Renal cortex interstitium (tissue), 15 donors: ENCODE measurements at places on chromosomes 4 and X. TPM values are rescaled to one million over a fixed set of nuclear protein-coding genes. Genes with fewer than 3 reads are reported as not detected.

DNA sequence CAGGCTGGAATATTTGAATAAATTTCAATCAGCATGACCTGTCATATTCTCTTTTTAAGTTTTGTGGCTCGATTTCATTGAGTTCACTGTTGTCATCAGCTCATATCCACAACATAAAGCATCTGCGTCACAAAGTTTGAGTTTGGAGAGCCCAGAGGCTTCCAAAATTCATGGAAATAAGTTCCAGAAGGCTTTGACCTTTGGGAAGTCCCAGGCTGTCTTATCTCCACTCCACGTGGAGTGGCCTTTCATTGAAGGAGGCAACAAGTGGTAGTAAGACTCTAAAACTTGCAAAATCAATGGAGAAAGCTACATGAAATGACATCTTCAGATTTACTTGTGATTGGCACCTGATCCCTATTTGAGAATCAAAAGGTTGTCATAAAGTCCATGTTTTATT is 54.1 kb upstream of the UNC5C start:
- DNase-seq: no peak

GRCh38 chrX:69131886-69132285 is 33.4 kb downstream of the PJA1 start:
- no peak for DNase-seq

NBDY gene
- polyA plus RNA-seq: 77.6 TPM

DNA sequence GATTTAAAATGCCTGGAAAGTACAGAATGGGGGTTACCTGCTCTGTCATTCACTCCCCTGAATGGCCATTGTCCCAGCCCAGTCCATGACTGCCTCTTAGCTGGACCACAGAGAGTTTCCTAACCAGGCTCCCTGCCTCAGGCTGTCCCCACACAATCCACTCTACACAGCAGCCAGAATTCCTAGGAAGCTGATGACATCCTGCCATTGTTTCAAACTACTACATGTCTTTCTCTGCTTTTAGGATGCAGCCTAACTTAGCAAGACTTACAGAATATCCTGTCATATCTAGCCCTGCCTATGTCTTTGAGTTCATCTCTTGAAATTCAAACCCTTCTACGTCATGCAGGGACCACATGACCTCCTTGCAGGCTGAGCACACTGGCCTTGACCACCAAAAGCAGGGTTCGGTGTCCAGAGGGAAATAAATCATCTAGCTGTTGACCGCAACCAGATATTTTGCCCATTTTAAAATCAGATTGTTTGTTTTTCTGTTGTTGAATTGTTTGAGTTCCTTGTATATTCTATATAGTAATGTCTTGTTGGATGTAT is 16.1 kb upstream of the CRMP1 start:
- DNase-seq: no peak

DNA sequence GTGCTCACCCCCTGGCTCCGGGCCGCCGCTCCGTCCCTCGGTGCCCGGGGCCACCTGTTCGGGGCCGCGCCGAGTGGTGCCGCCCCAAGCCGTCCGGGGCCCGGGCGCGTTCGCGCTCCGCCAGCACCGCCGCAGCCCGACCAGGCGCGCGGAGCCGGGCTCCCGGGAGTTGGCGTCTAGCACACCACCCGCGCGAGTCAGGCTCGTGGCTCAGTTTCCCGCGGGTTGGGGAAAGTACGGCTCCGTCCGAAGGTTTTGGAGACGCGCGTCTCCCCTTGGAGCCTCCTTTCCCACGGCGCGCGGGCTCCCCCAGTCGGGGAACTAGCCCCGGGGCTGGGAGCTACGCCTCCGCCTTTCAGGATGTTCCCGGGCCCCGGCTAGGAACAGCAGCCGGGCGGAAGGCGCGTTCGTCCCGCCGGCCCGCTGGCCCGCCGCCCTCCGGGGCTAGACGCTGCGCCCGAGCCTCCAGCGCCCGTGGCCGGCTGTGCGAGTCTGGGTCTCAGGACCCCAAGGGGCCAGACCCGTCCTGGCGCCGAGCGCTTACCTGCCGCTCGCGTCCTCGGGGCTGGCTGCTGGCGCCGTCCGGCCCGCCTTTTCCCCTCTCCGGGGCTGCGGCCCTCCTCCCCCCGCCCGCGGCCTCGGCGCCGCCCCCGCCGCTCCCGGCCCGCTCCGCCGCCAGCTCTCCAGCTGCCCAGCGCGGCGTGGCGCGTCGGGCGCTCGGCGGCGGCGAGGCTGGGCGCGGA is at the start of gene ADGRG2:
Gene ADGRG2 (minus strand): TSS at position 571 of the 743 bp plus-strand sequence. CDS start 53,634 bp downstream, outside the sequence.
- DNase-seq: no peak

PDLIM3 gene
- polyA plus RNA-seq: 7.3 TPM

GRCh38 chr4:105994061-105994460 is 98.8 kb downstream of the NPNT start:
- DNase-seq: no peak

- no peak for DNase-seq
Measured at GRCh38 chrX:46965125-46965758, 53.0 kb downstream of the JADE3 start.

DNA sequence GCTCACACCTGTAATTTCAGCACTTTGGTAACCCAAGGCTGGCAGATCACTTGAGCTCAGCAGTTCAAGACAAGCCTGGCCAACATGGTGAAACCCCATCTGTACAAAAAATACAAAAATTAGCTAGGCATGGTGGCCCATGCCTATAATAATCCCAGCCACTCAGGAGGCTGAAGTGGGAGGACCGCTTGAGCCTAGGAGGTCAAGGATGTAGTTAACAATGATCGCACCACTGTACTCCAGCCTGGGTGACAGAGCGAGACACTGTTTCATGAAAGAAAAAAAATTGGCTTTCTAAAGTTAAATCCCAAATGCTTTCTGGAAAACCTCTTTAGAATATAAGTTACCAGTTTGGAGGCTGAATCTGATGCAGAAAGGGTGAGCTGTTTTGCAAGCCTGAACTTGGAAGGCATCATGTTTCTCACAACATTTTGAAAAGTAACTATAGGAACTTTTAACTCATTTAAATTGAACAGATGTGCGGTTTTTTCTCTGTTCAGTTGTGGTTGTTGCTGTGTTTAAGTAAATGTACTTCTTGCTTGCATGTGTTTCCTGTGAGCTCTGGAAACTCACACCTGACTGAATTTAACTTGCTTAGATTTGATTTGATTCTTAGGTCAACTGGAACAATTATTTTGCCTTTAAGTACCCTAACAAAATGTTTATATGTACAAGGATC is 39.8 kb upstream of the TMEM131L start:
- no peak for DNase-seq

KLHL13 gene
- polyA plus RNA-seq: 68.2 TPM

VGLL1 gene
- polyA plus RNA-seq: 5.6 TPM

SYN1 gene
- 6.7 TPM for polyA plus RNA-seq

TEX11 gene
- polyA plus RNA-seq: 0.20 TPM

GRCh38 chr4:130027973-130028372 is 932.0 kb downstream of the C4orf33 start:
- DNase-seq: no peak

- no peak for DNase-seq
Measured at GRCh38 chrX:19566359-19567222, 51.3 kb upstream of the MAP3K15 start.

EDNRA gene
- polyA plus RNA-seq: 67.9 TPM

ARMCX4 gene
- polyA plus RNA-seq: 30.7 TPM

DNA sequence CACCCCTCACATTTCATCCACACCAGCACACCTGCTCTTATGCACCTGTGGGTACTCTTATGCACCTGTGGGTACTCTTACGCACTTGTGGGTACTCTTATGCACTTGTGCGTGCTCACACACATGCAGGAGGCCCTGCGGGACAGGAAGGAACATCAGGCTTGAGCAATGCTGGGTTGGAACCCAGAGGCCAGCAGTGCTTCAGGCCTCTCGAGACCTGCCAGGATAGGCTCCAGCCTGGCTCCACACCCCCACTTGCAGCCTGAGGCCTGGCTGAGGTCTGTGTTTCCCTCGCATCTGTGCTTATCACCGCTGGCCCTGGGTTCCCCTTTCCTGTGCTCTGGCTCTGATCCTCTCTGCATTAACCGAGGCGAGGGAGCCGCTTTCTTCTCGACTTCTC is 34.7 kb downstream of the SORCS2 start:
- DNase-seq: no peak

DNA sequence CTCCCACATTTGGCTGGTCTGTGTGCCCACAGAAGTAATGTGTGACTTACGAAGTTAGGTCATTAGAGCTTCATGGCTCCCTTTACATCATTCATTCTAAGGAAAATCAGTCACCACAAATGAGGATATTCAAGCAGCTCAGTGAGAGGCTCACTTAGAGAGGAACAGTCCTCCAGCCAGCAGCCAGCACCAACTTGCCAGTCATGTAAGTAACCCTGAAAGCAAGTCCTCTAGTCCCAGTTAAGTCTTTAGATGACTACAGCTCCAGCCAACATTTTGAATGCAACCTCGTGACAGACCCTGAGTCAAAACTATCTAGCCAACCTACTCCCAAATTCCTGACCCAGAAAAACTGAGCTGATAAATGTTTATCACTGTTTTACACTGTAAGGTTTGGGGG is 71.3 kb downstream of the LRBA start:
- DNase-seq: no peak

DNA sequence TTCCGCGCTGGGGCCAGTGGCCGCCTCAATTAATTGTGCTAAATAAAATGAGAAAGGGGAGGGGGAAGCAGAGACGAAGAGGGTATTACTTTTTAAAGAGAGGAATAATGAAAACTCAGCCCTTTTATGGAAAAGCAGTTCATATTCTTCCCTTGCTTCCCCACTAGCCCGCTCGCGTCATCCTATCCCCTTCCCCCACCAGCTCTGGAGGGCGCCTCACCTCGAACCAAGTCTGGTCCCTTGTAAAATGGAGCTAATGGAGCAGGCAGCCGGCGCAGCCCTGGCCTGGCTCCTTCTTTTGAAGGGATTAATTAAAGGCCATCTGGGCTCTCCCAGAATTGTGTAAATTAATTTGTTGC is 511 bp upstream of the NKX6-1 start:
- DNase-seq: no peak

AMTN gene
- not detected for polyA plus RNA-seq

USP53 gene
- polyA plus RNA-seq: 42.6 TPM

- no peak for DNase-seq
Measured at GRCh38 chr4:114137984-114138383, 158.5 kb upstream of the ARSJ start.

ADH1B gene
- polyA plus RNA-seq: 25.3 TPM

DNA sequence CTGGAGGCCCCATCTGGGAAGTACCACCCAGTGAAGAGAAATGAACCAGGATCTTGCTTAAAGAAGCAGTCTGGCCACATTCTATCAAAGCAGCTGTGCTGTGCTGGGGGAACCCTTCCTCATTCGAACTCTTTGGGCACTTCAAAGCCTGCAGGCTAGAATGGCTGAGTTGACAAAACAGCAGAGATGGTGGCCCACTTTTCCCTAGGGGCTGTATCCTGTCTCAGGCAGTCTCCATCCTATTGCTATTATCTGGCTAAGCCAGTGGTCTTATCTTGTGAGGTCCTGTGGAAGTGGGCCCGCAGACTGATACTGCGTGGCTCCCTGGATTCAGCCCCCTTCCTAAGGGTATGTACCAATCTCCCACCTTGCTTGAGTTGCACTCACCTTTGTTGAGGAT is 114.3 kb downstream of the VSIG4 start:
- DNase-seq: no peak

SRPK3 gene
- 1.9 TPM for polyA plus RNA-seq

TBC1D8B gene
- polyA plus RNA-seq: 5.1 TPM

BMP2K gene
- 26.6 TPM for polyA plus RNA-seq

TRPC3 gene
- polyA plus RNA-seq: 1.1 TPM

DNA sequence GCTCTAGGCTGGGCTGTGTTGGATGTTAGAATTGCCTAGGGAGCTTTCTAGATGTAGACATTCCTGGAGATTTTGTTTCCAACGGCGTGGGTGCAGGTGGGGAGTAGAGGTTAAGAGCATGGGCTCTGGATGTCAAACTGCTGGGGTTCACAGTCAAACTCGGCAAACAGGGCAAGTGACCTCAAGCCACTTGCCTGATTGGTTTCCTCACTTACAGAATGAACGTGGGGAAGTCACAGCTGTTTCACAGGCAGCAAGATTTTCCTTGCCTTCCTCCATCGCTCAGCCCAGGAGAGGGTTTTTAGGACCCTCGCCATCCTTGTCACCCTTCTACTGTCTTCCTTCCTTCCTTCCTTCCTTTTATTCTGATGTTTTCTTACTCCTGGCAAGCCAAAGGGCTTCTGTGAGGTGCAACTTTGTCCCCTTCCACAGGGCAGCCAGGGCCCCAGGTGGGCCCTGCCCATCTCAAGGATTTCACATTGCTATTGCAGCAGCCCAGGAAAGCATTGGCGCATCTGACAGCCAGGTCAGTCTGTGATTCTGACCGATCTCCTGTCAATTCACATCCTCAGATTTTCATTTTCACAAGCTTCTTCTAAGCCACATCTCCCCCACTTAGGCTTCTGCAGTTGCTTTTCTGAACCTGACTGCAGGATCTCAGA is 7.0 kb downstream of the RTL5 start:
- no peak for DNase-seq

PPARGC1A gene
- 37.3 TPM for polyA plus RNA-seq

GRCh38 chrX:54473993-54474859 is 21.8 kb downstream of the FGD1 start:
- DNase-seq: no peak

BGN gene
- 154 TPM for polyA plus RNA-seq

GRCh38 chr4:4659871-4660651 is 118.2 kb upstream of the STX18 start:
- DNase-seq: no peak

DNA sequence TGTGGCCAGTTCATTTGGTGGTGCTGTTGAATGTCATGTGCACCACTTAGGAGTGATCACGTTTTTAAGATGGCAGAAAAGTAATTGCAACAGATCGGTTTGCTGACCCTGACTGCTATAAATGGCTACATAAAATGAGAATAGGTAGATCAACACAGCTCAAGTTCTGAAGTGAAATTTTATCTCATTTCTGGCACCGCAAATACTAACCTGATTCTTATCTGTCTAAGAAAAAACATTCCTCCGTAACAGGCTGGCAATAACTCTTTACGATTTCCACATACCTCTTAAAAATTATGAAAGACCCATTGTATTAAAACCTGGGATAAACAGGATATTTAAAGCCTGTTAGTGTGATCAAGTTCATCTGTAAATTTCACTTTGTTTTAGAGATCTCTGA is 387.5 kb downstream of the PDGFC start:
- DNase-seq: no peak

DNA sequence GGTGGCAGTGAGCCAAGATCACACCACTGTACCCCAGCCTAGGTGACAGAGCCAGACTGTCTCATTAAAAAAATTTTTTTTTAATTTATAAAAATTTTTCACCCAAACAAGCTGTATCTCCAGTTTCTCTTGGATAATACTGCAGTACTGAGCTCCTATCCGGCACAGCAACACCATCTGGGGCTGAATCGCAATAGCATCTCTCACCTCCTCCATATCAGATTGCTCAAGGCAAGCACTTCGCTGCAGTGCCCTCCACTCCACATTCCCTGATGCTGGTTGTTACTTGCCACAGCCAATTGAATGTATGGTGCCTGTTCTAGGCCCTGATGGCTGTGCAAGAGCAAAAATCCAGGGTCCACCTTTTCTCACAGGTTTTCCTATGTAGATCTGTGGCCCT is 69.3 kb upstream of the FAM241A start:
- DNase-seq: no peak

DNA sequence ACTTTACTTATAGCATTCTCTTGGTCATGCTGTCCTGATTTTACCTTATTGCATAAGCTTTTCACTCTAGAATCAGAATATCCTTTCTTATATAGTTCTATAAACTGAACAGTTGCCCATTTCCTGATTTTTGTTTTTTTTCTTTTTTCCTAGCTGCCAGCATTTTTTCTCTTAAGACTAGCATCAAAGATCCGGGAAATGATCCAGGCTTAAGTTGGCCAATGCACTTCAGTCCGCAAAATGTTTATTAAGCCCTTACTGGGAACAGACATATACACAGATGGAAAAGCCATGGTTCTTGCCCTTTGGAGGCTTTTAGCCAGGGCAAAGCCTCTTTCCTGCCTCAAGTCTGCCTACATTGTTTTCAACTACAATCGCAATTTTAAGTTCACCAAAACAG is 10.1 kb upstream of the BMP2K start:
- DNase-seq: no peak
